ENCODE measurements at places on chromosomes 5 and 9.

DNA sequence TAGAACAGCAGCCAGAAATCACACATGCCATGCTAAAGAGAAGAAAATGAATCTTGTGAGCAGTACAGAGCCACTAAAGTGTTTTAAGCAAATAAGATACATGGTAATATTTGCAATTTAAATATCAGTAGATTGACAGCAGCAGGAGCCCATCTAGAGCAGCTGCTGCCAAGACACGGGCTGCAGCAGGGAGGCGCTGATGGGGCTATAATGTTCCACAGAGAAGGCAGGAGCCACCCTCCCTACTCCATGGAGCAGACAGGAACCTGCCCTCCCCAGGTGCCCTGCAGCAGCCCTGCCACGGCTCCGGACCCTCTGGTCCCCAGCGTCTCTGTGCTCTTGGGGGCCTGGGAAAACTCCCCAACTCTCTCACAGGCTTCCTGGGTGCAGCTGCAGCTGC lies 224.1 kb upstream of the ISL1 start:
- DNase-seq = no peak

DNA sequence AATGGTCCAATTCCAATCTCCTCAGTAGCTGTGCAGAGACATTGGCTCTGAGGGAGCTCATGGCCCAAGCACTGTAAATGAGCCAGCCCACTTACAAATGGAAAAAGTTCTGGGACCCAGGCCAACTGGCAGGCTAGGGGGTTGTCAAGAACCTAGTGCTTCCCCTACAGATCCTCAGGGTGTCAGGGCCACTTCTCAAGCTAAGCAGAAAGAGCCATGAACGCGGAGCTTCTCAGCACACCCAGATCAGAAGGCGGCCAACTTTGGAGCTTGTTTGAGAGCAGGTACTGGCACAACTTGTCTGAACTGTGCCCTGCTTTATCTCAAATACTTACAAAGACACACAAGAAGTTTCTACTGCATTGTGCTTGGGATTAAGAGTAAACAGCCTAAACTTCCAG lies 17.5 kb downstream of the TLE1 start:
- no peak for DNase-seq

DNA sequence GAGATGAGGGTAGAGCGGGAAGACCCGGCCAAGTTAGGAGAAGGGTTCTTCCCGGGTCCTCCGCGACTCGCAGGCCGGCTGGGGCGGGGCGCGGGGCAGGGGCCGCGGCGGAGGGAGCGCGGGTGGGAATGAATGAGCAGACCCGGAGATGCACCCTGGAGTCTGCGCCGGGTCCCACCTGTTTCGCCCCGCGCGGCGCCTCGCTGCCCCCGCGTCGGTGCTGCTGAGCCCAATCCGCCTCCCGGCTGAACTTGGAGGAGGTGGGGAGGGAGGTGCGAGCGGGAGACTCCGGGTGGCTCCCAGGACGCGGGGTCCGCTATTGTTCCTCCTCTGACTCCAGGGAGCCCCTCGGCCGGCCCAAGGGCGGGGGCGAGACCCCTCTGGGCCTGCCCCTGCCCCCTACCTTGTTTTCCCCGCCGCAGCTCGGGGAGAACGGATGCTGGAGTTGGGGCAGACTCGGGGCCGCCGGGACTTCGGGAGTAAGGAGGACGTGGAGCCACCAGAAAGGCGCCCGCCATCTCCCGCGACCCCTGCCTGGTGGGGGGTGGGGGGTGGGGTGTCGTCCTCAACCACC lies 659 bp downstream of the RAI14 start:
- no peak for DNase-seq

DNA sequence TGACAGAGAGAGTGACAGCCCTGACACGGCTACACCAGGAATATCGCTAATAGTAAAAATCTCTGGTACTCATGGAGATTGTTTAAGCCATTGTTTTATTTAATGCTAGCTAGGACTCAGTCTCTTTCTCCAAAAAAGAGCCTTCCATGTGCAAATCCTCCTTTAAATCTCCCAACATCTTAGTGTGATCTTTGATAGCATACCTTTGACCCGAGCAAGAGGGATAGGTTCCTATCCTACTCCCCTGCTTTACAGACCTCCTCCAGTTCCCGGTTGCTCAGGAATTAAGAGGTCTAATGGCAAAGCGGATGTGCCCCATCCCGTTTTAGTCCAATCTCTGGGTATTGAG lies 663 bp upstream of the FRMD3 start:
- DNase-seq = no peak

- no peak for DNase-seq
These were observed 11.6 kb downstream of the NIPSNAP3B start for GRCh38 chr9:104775574-104775936.

DNA sequence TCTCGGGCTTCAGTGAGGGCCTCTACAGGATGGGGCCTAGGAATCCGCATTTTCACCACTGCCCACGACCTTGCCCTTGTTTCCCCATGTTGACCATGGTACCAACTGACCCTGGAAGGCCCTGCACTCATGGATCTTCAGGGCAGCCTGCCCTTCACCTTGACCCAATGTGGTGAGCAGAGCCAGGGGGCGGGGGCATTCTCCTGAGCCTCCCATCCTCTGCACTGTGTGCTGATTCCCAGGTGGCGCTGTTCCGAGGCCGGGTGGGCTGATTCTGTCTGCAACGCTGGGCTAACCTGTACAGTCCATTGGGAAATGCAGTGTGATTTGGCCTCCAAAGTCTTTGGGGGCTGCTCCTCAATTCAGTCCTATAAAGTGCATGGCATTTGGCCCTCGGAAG lies 68.7 kb downstream of the SHB start:
- DNase-seq = no peak

GRCh38 chr5:55134053-55134722 lies 25.8 kb upstream of the GPX8 start:
- DNase-seq = no peak

GRCh38 chr9:109143881-109144562 lies 23.0 kb downstream of the FRRS1L start:
- no peak for DNase-seq

DNA sequence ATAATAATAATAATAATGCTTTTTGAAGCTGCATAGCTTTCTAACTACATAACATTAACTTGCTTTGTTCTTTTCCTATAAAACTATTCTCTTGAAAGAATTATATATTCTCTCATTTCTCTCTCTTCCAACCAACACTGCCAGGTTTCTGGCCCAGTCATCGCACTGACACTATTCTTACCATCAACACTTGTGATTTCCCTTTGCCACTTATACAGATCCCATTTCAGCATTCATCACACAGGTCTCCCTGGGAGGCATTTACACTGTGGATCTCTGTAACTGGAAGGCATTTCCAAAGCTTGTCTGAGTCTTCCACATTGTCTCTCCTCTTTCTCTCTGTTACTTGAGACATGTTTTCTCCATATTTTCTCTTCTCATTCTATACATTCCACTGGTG lies 777.8 kb upstream of the ACO1 start:
- no peak for DNase-seq

- no peak for DNase-seq
These were observed 1665.4 kb upstream of the CDH9 start for GRCh38 chr5:28703651-28704260.

GRCh38 chr9:130632081-130632710 lies 32.2 kb upstream of the PRDM12 start:
- no peak for DNase-seq

GRCh38 chr5:71740015-71740753 lies 21.1 kb downstream of the CARTPT start:
- no peak for DNase-seq

- DNase-seq = no peak
These were observed 70.7 kb downstream of the COX7C start for GRCh38 chr5:86688406-86688805.

DNA sequence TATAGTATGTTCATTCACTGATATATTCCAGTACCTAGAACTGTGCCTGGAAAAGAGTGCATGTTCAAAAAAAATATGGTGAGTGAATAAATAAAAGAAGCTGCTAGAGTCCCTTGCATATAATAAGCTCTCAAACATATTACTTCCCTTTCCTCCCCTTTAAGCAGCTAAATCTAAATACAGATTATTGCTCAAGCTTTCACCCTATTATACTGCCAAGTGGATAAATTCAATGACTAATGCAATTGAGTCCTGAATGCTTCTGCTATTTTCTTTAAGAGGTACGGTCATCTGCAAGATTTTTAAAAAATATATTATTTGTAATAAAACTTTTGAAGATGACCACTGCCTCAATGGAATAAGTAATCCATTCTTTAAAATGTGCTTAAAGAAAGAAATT lies 248.4 kb downstream of the PLK2 start:
- DNase-seq = no peak

DNA sequence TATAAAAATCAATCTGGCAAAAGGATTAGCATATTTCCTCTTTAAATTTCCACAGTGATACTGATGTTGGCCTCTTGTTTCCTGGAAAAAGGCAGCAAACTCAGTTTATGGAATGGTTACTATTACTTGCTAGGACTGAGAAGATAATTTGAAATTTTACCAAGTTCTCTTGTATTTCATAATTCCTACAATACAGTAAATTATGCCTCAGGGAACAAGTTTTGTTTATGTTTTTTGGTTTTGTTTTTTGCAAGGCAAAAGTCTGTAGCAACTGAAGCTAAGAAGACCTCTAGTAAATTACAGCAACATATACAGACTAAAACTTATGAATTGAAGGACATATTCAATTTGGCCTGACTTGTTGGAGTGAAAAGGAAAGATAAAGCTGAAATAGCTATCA lies 30.2 kb upstream of the SLCO6A1 start:
- DNase-seq = no peak

DNA sequence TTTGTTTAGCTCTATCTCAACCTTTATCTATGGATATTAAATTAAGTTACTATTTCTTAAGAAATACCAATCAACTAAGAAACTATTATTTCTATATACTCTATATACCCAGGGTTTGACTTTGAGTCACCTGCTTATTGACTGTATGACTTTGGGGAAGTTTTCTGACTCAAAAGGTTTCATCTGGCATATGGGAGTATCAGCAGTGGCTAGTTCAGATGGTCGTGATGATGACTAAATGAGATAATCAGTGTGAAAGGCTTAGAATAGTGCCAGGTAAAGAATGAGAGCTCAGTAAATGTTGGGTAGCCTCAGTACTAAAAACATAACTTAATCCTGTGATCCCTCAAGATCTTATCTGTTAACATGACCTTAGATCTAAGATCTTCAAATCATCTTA lies 179.7 kb upstream of the ISL1 start:
- no peak for DNase-seq

- DNase-seq = no peak
These were observed 3.0 kb upstream of the PHYKPL start for GRCh38 chr5:178235588-178235974.

DNA sequence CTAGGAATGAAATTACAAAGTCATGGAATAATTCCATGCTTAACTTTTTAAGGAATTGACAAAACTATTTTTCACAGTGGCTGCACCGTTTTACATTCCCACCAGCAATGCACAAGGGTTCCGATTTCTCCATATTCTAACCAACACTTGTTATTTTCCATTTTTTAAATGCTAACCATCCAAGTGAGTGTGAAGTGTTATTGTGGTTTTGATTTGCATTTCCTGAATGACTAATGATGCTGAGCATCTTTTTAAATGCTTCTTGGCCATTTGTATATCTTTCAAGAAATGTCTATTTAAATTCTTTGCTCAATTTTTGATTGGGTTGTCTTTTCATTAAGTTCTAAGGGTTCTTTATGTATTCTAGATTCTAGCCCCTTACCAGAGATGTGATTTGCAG lies 479.5 kb upstream of the SMARCA2 start:
- DNase-seq = no peak

DNA sequence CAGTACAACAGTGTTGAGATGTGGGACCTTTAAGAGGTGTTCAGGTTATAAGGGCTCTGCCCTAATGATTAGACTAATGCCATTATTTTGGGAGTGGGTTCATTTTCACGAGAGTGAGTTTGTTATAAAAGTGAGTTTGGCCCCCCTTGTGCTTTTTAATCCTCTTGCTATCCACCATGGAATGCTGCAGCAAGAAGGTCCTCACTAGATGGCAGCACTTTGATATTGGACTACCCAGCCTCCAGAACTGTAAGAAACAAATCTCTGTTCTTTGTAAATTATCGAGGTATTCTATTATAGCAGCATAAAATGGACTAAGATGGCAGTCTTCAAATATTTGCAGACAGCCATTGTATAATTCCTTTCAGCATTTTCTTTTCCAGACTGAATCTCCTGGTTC lies 212.4 kb downstream of the LRRC70 start:
- DNase-seq = no peak

DNA sequence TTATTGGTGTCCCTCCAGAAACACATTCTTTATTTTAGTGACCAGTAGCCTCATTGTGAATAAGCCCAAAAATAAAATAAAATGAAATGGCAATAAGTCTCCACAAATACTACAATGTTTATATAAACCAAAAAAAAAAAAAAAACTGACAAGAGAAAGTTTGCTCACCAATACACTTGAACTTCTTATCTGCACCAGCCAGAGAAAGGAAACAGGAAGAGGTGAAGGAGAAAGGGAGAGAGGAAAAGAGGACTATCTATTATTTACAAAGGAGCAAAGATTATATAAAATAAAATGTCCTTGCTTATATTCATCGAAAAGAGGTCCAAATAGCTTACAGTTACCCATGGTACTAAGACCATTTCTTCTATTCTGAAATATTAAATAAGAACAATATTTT lies 176.4 kb upstream of the CCNG1 start:
- no peak for DNase-seq

DNA sequence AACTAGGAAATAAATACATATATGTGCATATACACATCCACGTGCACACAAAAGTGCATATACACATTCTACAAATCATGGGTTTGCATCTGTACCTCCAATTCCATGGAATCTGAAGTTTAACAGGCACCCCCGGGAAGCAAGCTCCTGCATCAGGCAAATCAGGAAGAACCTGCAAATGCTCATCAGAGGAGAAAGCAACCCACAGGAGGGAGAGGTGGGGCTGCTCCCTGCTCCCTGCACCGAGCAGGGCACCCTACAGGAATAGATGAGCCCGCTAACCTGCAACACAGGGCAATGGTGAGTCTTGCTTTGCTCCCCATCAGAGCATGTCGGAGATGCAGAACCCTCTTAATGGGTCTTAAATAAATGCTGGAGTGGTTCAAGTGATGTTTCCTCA lies 151.3 kb downstream of the DAB2IP start:
- no peak for DNase-seq

GRCh38 chr5:2582106-2582505 lies 169.4 kb downstream of the IRX2 start:
- no peak for DNase-seq
